T47D (cell line): ENCODE measurements at places on chromosomes 6 and 20.
A peak's percentile ranks its signal among the peaks of the same experiment; 100 is the strongest.

DNA sequence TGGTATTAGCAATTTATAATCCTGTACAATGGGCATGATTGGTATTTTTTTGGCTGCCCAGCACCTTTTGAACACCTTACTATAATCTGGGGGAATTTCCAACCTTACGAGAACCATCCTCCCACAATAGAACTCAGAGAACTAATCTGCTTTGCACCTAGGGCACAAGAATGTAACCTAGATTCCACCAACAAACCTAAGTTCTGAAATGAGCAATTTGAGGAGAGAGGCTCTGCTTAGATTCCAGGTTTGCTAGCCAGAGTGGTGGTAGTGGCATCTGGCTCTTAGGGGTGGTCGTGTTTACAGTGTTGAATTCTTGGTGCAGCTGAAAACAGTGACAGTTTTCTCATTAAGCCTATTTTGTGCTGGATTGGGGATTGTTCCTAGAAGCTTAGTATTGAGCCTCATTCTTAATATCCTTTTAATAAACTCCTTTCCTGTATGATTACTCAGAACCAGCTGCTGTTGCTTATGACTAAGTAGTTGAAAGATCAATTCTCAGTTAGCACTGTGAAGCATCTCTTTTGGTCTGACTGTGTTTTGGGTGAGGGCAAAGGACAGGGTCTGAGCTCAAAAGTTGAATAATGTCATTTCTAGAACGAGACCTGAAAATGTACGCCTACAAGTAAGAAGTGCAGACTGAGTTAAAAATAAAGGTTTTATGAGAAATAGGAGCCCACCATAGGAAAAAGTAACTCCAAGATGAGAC, 385.6 kb downstream of the CDKAL1 start:
- DNase-seq = no peak

DNA sequence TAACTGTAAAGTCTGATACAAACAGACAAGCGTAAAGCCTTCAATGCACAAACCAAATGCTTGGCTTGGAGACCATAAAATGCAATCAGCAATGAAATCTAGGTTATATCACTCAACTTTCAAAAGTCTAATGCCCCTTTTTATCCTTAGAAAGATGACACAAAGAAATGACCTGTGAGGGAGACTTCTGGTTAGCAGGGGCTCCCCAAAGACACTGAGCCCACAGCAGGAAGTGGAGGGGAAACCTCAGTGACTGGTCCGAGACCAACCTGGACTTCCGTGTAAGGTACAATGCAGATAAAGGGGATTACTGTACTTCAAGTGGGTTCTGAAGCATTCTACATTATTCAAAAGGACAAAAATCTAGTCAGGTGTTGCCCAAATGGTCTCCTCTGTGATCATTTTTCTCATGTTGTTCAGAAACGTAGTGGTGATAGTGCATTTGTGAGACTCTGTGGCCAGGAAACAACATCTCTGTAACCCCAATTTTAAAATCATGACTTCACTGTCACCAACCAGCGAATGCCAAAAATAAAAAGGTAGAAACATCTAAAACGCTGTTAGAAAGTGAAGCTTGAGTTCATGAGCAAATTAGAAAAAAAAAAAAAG, 88.2 kb downstream of the HIVEP2 start:
- no peak for DNase-seq

GRCh38 chr6:3058957-3059356, 9.3 kb upstream of the RIPK1 start:
- DNase-seq = no peak

DNA sequence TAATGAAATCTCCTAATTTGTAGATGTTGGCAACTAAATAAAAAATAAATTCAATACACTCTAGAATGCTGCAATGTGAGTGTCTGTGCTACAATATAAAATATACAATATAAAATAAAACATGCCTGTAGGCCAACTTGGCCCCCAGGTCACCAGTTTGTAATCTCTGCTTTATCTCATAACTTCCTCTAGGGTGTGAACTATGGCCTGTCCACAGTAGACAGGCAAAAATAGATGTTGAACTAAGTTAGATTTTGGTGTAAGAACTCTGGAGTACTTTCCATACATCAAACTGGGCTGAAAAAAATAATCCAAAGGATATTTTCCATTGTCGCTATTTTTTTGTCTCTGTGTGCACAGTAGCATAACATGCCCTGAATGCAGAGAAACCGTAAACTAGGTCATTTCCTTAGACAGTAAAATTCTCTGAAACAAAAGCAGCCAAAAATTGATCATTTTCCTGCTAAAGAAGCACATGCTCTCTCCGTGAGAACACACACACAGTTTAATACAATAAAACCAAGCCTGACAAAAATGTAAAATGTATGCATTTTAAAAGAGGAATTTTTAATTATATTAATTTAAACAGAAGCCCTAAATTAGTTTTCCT, 98.5 kb upstream of the ZFP64 start:
- DNase-seq = no peak

DNA sequence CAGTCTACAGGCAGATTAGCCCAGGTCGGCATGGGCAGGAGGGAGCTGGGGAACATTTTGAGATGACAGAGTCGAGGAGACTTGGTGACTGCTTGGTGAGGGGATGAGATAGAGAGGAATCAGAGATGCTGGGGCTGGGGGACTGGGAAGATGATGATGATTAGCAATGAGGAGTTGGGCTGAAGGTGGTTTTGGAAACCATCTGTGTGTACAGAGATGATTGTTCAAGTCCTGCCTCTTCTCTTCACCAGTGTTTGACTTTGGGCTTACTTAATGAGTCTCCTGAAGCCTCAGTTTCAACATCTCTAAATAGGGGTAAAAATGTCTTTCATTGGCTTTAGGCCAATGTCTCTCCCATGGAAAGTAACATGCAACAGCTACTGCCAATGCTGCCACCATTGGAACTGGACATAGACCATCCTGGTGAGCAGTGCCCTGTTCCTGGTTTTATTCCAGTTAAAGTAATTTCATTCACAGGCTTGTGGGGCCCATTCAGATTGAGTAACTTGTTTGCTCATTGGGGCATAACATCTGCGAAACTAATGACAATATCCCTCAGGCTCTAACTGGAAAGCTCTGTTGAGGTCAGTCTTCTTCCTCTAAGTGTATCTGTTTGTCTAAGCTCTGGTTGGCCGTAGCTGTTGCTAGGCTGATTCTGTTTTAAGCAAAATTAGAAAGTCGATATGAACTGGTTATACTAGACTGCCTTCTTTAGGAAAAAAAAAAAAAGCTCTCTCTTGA, 99.1 kb downstream of the ARMC2 start:
- peak; percentile 16 for DNase-seq

DNA sequence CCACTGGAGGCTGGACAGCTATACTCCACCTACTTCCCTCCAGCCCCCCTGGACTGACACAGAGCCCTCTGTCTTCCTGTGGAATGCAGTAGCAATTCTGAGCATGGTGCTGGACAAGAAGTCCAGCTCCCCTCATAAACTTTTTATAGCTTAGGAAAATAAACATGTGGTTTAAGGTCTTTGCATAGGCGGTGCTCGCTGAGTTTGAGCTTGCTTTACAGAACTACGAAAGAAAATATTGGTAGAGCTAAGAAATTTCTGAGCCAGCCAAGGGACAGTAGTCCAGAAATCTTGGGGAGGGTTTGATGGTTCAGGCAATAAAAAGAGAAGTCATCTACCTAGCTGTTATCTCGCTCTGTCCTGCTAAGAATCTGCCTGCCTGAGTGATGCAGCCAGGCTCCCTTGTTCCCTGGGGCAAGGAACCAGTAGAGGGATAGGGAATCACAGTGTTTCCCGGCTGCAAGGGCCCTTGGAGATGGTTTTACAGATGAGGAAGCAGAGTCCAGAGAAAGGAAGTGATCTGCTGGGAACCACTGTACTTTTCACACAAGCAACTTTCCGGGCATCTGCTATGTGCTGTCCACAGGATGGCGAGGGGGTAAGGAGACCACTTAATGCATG, 343.4 kb downstream of the CDC5L start:
- peak; percentile 71 for DNase-seq

- DNase-seq = no peak
Measured at GRCh38 chr6:168892031-168892430, 361.6 kb downstream of the THBS2 start.

- no peak for DNase-seq
Measured at GRCh38 chr6:39378960-39379425, 56.5 kb upstream of the KCNK16 start.

- peak; percentile 55 for DNase-seq
Measured at GRCh38 chr20:6178537-6178936, 55.7 kb upstream of the FERMT1 start.

- no peak for DNase-seq
Measured at GRCh38 chr6:118617417-118617816, 34.0 kb downstream of the CEP85L start.

GRCh38 chr6:37956711-37957275, 137.3 kb downstream of the ZFAND3 start:
- no peak for DNase-seq

DNA sequence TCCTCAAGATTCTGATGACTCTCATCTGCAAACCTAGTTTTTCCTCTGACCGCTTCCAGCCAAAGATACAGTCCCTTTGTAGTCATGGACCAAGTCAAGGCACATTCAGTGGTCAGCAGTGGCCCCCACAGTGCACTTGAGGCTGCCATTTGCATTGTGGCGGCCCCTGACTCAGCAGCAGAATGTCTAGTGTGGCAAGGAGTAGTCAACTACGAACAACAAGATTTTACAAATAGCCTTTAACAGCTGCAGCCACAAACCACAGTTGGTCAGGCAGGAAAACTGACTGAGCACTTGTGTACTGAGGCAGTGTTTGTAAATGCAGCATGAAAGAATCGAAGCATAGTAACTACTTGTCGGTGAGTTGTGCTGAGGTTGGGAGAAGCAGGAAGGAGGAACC, 49.6 kb downstream of the SLC2A12 start:
- DNase-seq = no peak

DNA sequence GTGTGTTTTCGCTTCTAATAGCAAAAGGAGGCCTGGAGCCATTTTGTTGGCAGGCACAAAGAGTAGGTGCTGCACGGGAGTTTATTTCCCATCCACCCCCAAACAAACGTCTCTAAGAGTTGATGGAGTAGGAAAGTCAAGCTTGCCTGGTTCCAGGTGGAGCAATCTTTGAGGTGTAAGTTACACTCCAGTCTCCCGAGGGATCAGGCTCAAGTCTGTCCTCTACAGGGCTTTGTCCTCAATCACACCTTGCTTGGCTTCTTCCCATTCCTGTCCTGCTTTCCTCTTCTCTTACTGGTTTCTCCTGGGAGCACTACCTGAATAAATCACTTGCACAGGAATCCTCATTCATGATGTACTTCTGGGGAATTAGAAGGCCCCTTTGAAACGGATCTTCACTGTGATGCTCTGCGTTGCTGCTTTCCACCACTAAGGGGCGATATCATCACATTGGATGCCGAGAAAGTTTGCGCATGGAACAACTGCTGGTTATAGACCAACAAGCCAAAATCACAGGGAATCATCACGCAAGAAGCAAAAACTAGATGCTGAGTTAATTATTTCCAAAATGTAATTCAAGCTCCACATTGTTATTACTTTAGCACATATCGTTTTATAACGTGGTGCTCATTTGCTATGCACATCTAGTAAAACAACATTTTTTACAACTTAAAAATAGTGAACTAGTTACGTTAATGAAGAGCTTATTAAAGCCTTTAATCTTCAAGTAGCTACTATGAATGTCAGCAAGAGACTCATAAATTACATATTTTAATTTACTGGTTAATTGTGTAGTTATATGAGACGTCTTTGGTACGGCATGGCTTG, 156.8 kb downstream of the DNAH8 start:
- DNase-seq = peak; percentile 72

DNA sequence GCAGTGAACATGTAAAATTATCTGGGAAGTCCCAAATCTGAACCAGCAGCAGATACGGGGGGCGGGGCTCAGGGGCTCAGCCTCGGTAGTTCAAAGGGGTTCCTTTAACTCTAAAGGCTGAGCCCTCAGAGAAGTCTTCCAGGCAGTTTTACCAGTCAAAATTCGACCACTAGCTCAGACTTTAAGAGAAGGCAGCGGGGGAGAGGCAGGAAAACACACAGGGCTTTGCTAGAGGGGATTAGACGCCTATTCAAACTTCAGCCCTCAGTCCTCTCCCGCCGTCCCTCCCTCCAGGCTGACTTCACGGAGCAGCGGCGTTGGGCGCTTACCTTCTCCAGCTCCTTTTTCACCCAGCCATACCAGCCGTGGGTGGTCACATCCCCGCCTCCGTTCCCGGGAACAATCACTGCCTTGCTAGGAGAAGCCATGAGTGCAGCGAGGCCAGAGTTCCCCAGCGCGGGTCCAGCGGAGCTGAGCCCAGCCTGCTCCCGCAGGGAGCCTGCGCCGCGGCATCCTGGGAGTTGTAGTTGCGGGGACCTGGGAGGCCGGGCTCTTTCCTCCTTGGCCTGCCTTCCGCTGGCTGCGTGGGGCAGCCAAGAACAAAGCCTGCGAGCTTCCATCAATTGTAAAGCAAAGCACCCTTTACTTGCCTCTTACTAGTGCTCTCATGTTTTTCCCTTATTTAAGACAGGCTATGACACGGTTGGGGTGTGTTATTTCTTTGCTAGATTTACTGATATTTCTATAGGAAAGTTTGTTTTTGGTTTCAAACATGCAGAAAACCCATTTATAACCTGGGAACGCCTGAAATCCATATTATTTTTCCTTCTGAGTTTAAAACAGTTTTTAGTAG, at the start of gene RBBP9:
RBBP9 (minus strand) TSS at position 486 of the 853 bp plus-strand sequence; CDS start at position 428, 58 bp downstream.
- DNase-seq = peak; percentile 60

GRCh38 chr6:19311786-19312185, 525.4 kb upstream of the ID4 start:
- DNase-seq = no peak

- no peak for DNase-seq
Measured at GRCh38 chr20:6007094-6007528, 46.7 kb downstream of the LRRN4 start.

- no peak for DNase-seq
Measured at GRCh38 chr6:168182366-168182765, 103.4 kb upstream of the FRMD1 start.

DNA sequence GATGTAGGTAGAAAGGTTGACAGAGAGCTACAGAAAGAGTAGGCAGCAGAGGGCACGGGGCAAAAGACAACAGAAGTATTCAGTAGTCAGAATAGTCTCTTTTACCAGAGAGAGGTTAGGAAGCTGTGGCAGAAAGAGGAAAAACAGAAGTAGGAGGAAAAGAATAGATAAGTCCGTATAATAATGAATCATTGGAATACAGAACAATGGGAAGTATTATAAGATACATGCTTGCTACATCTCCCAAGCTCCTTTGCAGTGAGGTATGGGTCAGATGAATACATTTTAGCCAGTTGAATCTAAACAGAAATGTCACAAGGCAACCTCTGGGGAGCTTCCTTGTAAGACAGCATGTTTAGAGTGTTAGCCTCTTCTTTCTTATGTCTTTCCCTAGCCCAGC, 570.5 kb upstream of the CITED2 start:
- DNase-seq = no peak

DNA sequence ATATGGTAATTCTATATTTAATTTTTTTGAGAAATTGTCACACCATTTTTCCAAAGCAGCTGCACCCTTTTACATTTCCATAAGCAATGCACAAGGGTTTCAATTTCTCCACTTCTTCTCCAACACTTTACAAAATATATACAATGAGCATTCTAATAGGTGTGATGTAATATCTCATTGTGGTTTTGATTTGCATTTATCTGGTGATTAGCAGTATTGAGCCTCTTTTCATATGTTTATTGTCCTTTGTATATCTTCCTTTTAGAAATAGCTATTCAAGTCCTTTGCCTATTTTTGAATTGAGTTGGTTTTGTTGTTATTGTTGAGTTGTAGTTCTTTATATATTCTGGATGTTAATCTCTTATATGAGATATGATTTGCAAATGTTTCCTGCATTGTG, 47.6 kb upstream of the HBS1L start:
- DNase-seq = no peak

GRCh38 chr6:24506814-24507520, 12.2 kb downstream of the ALDH5A1 start:
- no peak for DNase-seq
